GM13977 (cell line): ENCODE measurements at places on chromosomes 3 and 15.

GRCh38 chr3:127483902-127484591, 106.5 kb downstream of the TPRA1 start:
- DNase-seq: peak; percentile 79

- DNase-seq: peak; percentile 40
Measured at GRCh38 chr15:43769584-43770228, 7.1 kb downstream of the ELL3 start.

DNA sequence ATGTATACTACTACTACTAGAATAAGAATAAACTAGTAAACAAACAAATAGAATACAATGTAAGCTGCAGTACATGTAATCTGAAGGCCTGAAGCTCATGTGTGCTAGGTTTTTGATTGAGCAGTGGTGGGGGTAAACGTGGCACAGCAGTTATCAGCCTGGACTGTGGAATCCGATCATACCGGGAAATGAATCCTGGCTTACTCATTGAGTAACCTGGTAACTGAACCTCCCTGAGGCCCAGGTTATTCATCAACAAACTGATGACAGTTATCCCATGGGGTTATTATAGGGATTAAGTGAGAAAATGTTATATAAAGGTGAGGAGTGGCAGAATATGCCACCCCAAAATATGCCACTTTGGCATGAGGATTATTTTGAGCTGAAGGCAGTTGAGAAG, 339.1 kb downstream of the FHIT start:
- DNase-seq: no peak

- DNase-seq: no peak
Measured at GRCh38 chr3:96072226-96072625, 742.2 kb upstream of the EPHA6 start.

GRCh38 chr15:51692154-51692553, 10.9 kb downstream of the SCG3 start:
- DNase-seq: no peak

- no peak for DNase-seq
Measured at GRCh38 chr3:141276398-141276797, 44.8 kb downstream of the PXYLP1 start.

DNA sequence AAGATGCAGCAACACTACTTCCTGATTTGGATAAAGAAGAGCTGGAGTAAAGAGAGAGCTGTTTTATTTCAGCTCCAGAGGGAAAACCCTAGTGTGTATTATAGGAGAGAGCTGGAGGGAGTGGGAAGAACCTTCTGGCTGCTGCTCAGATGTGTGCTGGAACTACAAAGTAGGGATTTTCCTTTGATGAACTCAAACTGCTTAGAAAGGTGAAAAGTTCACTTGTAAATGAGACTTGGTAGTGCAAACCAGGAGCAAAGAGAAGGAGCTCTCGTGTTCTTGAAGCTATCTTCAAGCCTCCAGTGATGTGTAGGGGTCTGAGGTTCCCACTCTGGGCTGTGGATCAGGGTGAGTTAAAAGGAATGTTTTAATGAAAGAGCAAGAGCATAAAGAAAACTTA, 110.4 kb downstream of the EDEM1 start:
- DNase-seq: no peak

- no peak for DNase-seq
Measured at GRCh38 chr15:41408234-41408641, 5.9 kb upstream of the NDUFAF1 start.

DNA sequence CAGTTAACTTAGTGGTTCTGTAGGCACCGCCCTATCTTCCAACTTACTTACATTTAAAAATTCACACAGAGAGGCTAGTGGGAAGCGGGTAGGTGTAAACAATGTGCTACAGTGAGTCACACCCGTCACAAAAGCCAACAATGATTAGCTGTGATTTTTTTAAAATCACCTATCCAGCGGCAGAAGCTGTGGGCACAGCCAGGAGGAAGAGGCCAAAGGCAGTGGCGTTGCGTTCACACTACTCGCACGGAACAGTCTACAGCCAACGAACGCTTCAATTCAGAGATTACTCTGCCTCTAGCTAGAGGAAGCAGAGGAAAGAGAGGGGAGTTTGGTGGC, 2.5 kb upstream of the NLGN1 start:
- no peak for DNase-seq

GRCh38 chr15:79373113-79373512, 59.0 kb upstream of the MINAR1 start:
- no peak for DNase-seq
